ENCODE measurements at places on chromosomes 2 and 18.

DNA sequence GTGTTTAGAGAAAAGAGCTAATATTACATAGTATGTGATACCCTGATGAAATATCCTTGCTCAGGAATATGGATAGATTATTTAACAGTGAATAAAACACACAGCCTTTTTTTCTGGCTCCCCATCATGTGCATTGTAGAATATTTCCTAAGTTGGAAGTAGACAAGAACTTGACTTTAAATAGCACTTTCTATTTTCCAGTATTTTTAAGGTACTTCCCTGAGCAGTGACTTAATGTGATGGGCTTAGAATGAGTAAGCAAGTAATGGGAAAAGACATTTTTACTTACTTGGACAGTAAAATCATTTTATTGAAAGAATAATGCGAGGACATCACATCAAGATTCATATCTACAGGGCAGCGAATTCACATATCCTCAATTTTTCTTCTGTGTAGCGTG lies 176.7 kb upstream of the SLC8A1 start:
- no peak for DNase-seq

GRCh38 chr2:25664183-25664964 lies 9.0 kb downstream of the DTNB start:
- no peak for DNase-seq

DNA sequence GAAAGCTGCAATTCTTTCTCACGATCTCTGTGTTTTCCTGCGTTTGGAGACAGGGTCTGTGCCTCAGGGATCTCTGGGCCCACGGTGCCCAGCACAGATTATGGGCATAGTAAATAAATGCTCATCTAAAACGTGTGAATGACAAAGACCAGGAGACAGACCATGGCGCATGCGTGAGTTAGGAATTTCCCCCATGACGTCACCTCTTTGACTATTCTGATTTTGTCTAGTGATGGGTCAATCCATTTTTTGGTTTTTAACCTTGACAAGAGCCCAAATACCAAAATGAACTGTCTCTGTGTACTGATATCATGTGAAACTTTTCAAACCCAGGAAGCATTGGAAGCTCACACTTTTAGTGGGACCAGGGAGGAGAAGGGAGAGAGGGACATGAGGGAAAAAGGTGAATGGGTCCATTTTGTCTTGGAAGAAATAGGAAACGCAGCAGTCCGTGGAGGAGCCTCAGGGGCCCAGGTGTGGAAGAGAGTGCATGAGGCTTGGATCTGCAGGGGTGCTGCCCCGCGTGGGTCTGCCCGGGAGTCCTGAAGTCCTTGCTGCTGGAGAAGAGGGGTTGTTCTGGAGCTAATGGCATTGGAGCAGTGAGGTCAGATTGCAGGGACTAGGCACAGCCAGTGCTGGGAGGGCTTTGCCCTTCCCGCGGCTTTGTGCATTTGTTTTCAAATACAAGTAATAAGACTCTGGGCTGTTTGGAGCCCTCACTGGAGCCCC lies 172.2 kb downstream of the ASB1 start:
- DNase-seq, result no peak

DNA sequence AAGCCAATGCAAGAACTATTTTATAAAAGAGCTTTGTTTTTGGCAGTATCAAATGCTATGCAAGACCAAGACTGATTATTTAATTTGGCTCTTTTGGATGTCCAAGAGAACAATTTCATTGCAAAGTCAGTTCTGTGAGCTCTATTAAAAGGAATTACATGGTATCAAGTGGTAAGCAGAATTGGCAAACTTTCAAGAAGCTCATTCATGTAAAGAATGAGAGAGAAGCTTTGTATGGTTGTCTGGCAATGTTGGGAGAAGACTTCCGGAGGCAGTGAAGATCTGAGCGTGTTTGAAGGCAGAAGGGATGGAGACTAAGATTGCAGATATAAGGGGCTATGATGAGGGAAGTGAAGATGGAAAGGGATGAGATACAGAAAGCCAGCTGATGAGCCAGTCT lies 49.6 kb downstream of the CPS1 start:
- DNase-seq, result no peak

DNA sequence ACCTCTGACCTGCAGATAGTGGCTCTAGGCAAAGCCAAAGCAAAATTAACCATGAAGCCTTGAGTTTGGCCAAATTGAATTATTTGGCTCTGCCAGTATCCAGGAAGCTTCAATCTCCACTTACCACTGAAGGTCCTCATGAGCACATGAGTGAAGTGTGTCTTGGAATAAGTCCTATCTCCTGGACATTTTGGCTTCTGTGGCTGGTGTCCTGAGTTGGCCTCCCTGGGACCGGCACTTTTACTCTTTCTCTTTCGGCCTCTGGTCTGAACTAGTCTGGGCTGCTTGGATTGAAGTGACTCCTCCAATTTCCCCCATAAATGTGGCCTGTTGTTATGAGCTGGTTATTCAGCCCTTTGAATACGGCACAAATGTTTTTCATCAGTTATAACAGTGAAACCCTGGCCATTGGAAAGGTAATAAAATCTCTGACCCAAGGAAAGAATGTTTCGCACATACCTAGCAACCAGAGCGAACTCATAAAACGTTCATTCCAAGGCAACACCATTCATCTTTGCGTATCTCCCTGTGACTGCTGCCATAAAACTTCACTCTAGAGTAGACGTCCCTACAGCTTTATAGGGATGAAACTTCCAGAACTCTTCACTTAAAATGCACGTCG lies 216.4 kb downstream of the LPIN1 start:
- DNase-seq, result no peak

DNA sequence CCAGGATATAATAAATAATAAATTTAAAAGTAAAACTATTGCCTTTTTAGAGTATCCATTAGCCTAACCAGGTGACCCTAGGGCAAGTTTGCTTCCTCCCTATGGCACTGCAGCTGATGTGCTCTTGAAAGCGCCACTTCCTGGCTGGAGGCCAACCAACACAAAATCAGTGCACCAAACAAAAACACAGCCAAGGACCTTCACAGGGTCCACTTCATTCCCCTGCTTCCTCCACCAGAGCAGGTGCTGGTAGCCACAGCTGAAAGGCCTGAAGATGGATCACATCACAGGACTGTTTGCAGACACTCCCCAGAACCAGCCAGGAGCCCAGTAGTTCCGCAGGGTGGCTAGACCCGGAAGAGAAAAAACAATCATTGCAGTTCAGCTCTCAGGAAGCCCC lies 108.8 kb downstream of the TWIST2 start:
- DNase-seq, result no peak

- no peak for DNase-seq
Observed at GRCh38 chr2:7788736-7789135, 871.5 kb downstream of the RNF144A start.

DNA sequence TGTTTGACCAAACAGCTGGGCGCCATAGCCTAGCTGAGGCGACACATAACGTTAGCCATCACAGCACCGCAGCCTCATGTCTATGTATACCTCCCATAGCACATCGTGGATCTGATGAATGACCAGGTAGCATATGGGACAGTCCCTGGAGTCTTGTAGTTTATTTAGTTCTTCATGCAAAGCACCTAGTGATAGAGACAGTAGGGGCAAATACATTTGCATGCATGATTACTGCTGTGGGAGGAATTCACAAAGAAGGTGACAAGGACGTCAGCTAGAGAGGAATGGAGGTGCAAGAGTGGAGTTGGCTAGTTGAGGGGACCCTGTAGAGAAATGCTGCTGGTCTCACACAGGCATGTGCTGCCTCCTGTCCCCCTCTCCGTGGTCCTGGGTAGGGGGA lies 478.9 kb upstream of the HS6ST1 start:
- no peak for DNase-seq

GRCh38 chr2:196233021-196233804 lies 61.8 kb upstream of the STK17B start:
- peak; percentile 69 for DNase-seq

DNA sequence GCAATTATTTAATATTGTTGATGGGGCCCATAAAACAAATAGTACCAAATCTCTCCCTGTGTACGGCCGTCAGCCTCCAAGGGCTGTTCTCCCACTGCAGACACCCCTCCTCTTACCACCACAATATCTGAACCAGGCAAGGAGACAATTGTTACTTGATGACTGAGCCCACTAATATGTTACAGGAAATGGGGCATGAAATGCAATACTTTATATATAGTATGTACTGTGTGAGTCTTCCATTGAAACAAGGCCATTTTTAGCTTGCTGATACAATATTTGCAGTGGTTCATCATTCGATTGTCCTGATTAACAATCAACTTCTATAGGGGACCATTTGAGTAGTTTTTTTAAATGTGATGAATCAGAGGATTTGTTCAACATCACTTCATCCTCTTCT lies 307.3 kb downstream of the GBX2 start:
- no peak for DNase-seq

GRCh38 chr2:148900350-148900837 lies 25.4 kb downstream of the KIF5C start:
- DNase-seq, result no peak

GRCh38 chr2:20355131-20355530 lies 4.5 kb upstream of the PUM2 start:
- DNase-seq, result no peak

DNA sequence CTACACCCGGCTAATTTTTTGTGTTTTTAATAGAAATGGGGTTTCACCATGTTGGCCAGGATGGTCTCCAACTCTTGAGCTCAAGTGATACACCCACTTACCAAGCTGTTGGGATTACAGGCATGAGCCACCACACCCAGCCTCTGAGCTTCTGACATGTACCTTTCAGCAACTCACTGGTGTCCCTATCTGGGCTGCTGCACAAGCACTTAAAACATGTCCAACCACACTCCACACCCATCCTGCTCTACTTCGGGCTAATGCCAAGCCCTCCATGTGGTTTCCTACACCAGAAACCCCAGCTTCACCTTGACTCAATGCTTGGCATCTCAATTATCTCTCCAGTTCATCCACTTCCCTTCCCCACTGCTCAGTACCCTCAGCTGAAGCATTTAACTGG lies 22.4 kb upstream of the ARMC9 start:
- no peak for DNase-seq

GRCh38 chr2:231321021-231321420 lies 74.5 kb upstream of the B3GNT7 start:
- DNase-seq, result no peak

DNA sequence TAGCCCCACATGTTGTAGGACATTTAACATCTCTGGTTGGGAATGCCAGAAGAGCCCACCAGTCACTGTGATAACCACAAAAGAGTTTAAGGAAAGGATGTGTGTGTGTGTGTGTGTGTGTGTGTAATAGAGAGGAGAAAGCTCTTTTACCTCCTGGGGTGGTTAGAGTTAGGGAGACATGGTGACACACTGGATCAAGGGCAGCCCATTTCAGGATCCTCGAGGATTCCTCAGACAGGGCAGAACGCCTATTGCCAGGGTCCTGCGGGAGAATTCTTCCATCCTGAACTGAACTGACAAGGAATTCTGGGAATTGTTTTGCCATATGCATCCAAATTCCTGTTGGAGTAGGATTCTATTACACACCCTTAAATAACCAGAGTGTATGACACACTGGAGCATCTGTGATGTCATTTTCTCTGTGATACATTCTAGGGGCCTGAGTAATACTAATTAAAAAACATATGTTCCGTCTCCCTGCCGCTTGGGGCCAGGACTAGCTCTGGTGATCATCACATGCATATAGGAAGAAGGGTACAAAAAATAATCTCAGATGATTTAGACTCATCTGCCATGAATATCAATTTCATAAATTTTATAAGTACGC lies 156.4 kb upstream of the MMADHC start:
- DNase-seq, result peak; percentile 88

DNA sequence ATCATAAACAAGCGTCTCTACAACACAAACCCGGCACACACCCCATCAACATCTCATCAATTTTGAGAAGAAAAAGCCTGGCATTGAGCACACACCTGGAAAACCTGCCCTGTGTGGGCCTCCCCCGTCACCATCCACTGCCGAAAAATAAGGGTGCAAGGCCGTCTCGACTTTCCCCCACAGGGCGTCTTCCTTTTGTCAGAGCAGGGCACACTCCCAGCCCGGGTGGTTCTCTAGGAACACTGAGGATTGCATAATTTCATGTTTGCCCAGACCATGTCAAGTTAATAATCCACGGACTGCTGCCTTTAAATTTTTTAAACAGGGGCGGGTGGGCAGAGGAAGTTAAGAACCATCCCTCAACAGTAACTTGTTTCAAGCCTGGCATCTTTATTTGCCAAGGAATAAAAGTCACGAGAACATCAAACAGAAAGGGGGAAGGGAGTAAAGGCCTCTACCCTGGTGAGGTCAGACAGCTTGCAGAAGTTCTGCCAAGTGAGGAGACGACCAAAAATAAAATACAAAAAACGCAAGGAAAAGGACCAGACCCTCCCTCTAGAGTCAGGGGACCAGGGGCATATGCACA lies 2.1 kb downstream of the TFCP2L1 start:
- no peak for DNase-seq

DNA sequence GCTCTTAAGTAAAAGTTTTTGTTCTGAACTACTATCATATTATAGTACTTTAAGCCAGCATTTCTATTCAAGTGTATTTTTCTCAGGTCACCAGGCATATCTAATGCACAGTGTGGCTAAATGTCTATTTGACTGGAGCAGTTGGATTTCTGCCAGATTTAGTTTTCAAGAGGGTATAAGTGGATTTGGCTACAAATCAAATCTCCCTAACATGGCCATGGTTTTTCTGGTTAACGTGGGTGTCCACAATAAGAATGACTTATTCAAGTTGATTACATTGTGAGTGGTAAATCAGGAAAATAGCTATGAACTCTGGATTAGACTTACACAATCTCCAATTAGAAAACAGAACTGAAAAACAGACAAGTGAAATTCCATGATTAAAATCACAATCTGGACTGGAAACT lies 5.7 kb upstream of the CHN1 start:
- no peak for DNase-seq

DNA sequence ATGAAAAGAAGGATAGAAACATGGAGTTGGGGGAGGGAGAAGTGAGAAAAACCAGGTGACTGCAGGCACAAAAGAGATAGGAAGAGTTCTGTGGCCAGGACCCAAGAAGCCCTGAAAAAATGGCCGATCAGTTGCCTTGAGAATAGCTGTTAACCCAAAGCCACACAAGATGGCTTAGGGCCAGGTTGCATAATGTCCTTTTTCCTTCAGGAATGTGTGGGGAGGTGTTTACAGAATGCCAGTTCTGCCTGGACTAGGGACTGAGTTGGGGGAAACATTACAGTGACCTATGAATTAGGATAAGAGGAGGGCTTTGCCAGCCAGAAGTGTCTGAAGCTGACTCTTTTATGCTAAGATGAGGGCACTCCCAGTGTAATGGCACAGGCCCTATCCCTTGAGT lies 17.1 kb downstream of the FAM110C start:
- DNase-seq, result no peak

GRCh38 chr2:100011272-100011731 lies 131.1 kb downstream of the AFF3 start:
- peak; percentile 87 for DNase-seq

GRCh38 chr2:106115250-106115649 lies 78.9 kb downstream of the UXS1 start:
- DNase-seq, result peak; percentile 33

All from GM04503 (cell line).